ENCODE measurements at places on chromosomes 6 and 20. TPM values are rescaled to one million over a fixed set of nuclear protein-coding genes. Genes with fewer than 3 reads are reported as not detected.

GRCh38 chr6:12175626-12176025, 114.5 kb upstream of the EDN1 start:
- DNase-seq = no peak

DNA sequence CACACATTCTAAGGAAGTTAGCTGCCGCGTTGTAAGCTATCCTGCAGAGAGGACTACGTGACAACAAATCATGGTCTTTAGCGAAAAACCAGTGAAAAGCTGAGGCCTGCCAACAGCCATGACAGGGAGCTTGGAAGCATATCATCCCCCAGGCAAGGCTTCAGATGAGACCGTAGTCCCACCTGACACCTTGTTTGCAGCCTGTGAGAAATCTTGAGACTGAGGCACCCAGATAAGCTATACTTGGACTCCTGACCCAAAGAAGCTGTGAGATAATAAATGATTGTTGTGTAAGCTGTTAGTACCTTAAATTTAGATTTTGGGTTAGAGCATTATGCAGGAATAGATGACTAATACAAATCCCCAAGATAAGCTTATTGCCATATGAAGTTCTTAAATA, 45.4 kb upstream of the SENP6 start:
- no peak for DNase-seq

Gene COL11A2
- 3.5 TPM for polyA plus RNA-seq

- no peak for DNase-seq
These were observed 15.1 kb upstream of the TRIM39 start for GRCh38 chr6:30311671-30312070.

DNA sequence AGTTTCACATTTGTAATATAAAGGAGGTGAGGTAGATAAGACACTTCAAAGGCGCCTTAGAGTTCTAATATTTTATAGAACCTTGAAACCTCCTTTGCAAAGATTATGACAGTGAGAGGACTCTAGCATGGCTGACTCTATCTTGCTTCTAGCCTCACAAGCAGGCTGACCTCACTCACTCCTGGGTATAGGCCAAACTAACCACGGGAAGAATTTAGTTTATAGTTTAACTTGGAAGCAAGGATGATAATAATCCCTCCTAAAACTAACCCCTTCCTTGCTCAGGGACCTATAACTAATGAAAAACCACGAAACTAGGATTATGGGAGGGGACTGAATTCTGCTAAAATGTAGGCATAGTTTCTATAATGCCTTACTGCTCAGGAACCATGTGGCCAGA, 84.3 kb downstream of the FILIP1 start:
- no peak for DNase-seq

DNA sequence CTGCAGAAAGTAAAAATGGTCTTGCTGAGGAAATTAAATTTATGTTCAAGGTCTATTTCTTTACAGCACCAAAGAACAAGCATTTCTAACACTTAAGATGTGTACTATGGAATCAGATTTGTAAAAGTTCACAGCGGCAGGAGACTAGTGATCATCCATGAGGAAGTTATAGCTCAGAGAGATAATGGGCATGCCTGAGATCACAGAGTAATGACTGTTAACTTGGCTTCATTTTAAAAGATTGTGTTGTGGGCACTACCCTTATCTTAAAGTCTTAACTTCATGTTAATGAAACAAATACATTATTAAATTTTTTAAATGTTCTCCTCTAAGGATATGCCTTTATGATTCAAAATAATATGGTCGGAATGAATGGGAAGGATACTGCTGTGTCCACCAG, 168.6 kb downstream of the GMPR start:
- no peak for DNase-seq

DNA sequence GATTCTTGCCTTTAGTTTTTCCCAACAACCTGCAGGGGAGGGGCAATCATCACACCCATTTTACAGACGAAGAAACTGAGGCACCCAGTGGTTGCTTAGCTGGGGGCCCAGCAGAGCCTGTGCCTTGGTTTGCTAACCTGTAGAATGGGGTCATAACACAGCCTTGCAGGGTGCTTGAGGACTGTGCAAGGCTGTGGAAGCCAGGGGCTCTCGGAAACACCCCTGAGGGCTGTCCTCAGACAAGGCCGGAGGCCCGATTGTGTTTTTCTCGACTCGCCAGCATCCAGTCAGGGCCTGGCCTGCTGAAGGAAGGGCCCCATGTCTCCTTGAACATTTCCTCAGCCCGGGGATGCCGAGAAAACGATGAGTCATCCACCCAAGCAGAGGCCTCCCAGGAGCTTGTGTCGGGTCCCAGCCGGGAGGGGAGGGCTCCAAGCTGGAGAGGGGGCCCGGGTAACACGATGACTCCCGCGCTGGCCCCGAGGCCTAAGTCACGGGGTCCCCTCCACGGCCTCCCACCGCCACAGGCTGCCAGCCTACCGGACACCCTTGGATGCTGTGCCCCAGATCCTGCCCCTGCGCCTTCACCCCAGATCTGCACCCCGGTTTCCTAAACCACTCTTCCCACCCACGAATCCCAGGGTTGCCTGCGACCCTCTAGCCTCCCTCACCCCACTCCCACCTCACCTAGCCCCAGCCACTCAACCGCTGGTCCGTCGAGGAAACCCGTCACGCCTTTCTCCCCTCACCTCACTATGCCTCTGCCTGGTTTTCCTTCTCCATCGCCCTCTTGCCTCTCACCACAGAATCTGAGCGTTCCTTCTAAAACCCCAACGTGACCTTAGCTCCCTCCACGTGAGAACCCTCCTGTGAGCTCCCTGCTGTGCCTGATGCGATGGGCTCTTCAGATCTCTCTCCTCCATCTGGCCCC, 10.6 kb downstream of the NOL4L start:
- DNase-seq = no peak

Gene GABRR1
- polyA plus RNA-seq = not detected

DNA sequence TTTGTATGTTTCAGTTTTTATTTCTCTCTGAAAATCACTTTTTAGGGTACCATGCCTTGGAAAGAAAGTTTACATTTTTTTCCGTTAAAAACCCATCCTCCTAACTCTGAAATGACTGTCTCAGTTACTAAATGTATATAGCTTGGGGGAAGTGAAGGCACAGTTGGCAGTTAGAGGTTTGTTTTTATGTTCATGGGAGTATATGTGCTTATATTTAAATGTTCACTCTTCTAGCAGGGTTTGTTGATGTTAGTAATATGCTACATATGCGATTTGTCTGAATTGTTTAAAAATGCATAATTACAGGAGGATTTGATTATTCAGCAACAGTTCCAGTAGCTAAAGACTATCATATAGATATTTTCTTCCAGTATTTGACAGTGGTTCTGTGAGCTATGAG, 31.1 kb downstream of the CDKAL1 start:
- DNase-seq = no peak

GRCh38 chr6:89032599-89032998, 48.0 kb upstream of the PNRC1 start:
- no peak for DNase-seq

Gene RIMS4
- polyA plus RNA-seq = 6.0 TPM

Gene PRSS16
- 4.6 TPM for polyA plus RNA-seq

- no peak for DNase-seq
These were observed 622.3 kb downstream of the PTPRT start for GRCh38 chr20:42567409-42567808.

GRCh38 chr6:73580247-73581149, 59.7 kb upstream of the EEF1A1 start:
- peak; percentile 71 for DNase-seq

GRCh38 chr6:98678481-98678880, 155.9 kb upstream of the POU3F2 start:
- DNase-seq = no peak

DNA sequence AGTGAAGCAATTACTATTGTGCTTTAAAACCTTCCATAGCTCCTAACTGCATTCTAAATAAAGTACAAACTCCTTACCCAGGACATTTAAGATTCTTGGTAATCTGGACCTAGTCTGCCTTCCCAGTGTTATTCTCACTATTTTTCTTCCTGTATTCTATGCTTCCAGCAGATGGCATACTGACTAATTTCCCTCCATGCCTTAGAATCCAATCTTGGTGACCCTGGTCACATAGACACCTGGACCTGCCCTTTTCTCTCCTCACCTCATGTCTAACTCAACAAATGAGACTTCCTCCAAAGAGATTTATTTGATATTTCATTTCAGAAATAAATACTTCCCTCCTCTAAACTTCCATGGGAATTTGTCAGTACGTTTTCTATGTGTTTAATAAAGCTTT, 25.8 kb downstream of the ROS1 start:
- no peak for DNase-seq

DNA sequence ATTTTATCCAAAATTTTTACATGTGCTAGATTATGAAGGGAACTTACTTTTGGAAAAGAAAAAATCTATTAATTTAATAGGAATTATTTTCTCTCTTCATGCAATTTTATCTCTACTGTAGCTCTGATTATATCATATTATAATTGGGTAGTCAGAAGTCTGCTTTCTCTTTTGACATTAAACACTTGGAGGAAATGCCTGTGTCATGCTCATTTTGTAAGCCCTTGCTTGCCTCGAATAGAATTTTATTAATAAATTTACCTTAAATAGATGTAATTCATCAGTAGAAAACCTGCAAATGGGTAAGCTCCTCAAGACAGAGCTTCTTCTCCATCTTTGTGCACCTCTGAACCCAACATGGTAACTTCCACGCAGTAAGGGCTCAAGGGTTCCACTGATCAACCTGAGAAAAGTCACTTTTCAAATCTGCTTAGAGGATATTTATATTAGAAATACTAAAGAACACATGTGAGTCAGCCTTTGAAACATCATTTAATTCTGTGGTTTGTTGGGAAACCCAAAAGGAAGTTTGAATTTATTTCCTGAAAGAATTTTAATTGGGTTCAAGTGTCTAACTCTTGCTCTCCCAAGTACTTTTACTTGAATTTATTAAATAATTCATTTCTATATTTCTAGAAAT, 266.0 kb downstream of the ALDH8A1 start:
- no peak for DNase-seq

DNA sequence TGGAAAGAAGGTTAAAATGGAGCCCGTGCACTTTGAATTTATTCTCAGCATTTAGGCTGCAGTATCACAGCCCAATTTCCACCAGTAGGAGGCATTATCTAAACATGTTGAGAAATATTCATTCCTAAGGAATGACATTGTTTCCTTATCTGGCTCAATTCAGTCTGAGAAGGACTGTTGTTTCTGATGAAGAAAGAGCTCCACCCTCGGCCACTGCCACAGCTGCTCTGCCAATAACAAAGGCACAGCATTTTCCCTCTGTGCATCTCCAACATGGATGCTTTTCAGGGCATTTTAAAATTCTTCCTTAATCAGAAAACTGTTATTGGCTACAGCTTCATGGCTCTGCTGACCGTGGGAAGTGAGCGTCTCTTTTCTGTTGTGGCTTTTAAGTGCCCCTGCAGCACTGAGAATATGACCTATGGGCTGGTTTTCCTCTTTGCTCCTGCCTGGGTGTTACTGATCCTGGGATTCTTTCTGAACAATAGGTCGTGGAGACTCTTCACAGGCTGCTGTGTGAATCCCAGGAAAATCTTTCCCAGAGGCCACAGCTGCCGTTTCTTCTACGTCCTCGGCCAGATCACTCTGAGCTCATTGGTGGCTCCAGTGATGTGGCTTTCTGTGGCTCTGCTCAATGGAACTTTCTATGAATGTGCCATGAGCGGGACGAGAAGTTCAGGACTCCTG, at the start of gene CALHM5:
Gene CALHM5, plus strand, starts transcription at position 216 of the 687 bp plus-strand sequence. Its CDS starts 58 bp downstream, at position 274.
- DNase-seq = peak; percentile 68
